Chondrocyte (in vitro differentiated cells): ENCODE measurements at places on chromosomes 3 and 15. TPM values are rescaled to one million over a fixed set of nuclear protein-coding genes. Genes with fewer than 3 reads are reported as not detected.

DNA sequence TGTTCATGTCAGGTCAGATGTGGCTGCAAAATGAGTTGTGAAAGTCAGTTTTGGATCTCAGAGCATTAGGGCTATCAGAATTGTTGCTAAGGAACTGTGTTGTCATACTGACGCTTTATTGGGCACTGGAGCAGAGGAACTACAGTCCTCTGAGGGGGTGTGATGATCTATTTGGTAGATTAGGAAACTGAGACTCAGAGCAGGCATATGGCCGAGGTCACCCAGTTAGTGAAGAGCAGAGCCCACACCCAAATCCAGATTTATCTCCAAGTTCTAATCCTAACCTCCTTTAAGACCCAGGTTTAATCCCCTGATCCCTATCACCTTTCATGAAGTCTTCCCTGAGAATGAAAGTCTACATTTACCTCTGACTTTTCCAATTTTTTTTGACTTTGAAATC, 25.6 kb upstream of the GLCE start:
- DNase-seq: no peak

Gene ACTRT3
- 3.6 to 5.7 TPM (median 4.6 TPM) in 3 replicates for total RNA-seq

- DNase-seq: no peak
Measured at GRCh38 chr3:150172356-150172755, 201.7 kb upstream of the PFN2 start.

GRCh38 chr15:91970142-91970541, 116.6 kb downstream of the SLCO3A1 start:
- DNase-seq: no peak
